Putamen (tissue), 1 donor: ENCODE measurements at places on chromosomes 2 and 18.

GRCh38 chr2:47035615-47036488 lies 119.3 kb downstream of the STPG4 start:
- DNase-seq, result no peak

DNA sequence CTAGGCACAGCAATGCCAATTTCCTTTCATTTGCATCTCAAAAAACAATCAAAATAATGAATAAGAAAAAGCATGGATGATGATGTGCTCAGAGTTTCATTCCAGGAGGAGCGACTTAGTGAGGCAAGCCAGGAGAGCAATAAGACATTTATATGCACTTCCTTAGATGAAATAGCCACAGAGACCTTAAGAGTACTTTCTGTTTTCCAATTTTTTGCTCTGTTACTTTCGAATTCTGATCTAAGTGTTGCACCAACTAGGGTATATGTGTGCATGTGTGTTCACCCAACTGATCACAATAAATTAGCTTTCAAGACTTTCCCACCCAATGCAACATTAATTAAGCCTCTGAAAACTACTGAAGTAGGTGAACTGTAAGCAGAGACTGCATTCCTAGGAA lies 709 bp downstream of the RAB27B start:
- no peak for DNase-seq

DNA sequence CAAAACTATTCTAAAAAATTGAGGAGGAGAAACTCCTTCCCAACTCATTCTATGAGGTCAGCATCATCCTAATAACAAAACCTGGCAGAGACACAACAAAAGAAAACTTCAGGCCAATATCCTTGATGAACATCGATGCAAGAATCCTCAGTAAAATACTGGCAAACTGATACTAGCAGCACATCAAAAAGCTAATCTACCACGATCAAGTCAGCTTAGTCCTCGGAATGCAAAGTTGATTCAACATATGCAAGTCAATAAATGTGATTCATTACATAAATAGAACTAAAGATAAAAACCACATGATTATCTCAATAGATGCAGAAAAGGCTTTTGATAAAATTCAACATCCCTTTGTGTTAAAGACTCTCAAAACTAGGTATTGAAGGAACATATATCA lies 63.1 kb downstream of the EHBP1 start:
- no peak for DNase-seq

GRCh38 chr2:82599021-82599420 lies 1860.1 kb downstream of the SUCLG1 start:
- DNase-seq, result no peak

DNA sequence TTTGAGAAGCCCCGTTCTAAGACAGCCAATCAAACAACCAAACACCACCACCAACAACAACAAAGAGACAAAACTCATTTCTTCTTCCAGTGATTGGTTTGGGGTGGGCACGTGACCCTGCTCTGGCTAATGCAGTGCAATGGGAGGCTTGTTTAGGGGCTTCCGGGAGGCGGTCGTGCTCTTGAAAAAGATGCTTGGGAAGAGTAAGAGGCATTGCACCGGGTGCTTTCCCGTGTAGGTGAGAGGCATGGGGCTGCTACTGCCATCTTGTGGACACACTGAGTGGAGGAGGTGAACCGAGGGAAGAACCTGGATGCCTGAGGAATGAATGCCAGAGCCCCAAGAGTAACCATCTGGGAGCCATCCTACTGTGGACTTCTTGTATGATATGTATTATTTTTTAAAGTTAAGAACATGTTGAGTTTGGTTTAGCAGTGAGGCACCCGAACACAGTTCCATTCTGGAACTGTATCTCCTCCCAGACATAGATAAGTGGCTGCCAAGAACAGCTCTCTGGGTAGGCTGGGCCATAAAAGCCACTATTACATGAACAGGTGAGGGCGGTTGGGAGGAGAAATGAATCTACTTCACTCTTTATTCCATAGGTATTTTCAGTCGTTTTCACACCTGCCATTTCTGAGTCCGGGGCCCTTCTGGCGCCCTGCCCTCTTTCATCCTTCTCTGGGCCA lies 19.1 kb upstream of the ARHGAP25 start:
- DNase-seq, result no peak

GRCh38 chr2:207950063-207950760 lies 75.1 kb downstream of the PLEKHM3 start:
- DNase-seq, result no peak

DNA sequence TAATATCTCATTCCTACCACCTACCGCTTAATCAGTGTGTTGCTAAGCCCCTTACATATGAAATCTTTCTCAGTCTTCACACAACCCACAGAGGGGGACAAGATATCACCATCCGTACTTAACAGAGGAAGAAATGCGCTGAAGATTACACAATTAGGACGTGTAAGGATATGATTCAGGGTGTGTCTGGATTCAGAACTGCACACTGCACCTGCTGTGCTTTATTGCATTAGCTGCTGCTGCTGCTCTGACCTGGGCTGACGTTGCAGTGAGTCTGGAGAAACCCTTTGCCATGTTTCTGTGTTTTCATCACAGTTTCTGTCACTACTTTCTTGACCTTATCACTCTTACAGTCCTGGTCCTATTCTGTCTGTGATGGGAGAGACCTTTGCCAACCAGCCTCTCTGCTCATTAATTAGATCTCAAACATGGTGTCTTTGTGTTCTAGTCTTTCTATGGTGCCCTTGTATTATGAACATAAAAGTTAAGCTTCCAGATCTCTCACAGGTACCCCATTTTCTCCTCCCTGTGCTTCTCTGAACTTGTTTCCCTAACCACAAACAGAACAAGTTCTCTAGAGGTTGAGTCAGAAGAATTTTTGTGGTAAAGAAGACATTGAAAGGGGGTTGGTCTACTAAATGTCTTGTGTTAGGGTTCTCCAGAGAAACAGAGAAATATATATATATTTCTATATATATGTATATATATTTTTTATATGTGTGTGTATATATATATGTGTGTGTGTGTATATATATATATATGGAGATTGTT lies 92.9 kb upstream of the CYP1B1 start:
- no peak for DNase-seq

DNA sequence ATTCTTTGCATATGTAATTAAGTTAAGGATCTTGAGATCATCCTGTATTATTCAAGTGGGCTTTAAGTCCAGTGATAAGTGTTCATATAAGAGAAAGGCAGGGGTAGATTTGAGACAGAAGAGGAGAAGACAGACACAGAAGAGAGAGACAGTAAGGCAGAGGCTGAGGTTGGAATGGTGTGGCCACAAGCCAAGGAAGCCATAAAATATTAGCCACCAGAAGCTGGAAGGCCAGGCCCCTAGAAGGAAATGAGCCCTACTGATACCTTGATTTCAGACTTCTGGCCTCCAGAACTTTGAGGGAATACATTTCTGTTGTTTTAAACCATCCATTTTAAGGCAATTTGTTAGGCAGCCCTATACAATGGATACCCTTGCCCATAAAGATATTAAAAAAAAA lies 66.9 kb upstream of the DLX2 start:
- no peak for DNase-seq

DNA sequence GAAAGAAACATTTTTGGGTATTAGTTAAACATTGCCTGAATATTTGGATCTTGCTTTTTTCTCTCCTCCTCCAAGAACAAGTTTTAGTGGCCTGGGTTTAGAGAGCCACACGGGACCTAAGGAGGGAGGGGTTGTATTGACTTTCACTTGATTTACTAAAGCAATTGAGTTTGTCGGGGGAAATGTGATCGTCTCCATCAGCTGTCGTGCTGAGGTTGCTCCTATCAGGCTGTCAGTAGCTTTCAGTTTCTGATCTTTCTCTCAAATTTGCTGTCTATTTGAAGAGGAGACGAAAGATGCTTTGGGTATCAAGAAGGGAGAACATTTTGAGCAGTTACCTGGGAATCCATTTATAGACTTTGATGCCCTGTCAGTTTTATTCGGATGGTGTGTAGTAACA lies 106.0 kb downstream of the SETBP1 start:
- DNase-seq, result no peak

GRCh38 chr2:128424406-128425171 lies 105.9 kb upstream of the HS6ST1 start:
- no peak for DNase-seq

DNA sequence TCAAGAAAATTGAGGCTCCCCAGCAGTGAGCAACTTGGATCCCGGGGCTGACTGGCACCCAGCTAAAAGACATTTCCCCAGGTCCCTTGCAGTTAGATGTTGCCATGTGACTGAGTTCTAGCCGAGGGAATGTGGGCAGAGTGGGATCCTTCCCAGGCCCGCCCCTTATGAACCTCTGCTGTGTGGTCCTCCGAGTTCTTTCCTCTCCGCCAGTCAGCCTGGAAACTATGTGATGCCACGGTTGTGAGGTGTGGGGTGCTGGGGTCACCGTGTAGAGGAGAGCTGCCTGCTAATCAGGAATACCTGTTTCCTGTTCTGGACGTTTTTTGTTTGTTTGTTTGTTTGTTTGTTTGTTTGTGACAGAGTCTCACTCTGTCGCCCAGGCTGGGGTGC lies 45.5 kb downstream of the TMEM37 start:
- DNase-seq, result no peak

DNA sequence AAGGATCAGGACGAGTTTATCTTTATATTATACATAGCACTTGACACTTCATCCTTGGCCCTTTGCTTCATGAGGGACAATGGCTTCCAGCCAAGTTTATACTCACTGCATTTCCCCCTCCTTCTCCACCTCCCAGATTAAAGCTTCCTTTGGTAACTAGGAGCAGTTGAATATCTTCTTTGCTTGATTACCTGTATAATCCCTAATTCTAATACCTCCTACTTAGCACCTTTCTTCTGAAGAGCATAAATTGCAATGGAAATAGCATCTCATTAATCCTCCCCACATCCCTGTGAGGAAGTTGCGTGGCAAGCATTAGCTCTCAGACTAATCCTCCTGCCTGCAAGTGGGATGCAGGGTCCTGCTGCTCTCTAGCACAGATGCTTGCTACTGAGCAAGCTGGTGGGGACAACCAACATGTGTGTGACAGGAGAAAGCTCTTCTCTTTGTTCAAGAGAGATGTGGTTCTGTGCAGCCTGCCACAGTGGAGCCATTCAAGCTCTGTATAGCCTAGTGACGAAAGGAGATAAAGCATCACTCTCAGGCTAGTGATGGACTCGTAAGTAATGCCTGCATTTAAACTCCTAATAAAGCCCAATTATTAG lies 19.1 kb downstream of the KLHL14 start:
- no peak for DNase-seq

GRCh38 chr18:365651-366050 lies 97.8 kb upstream of the THOC1 start:
- no peak for DNase-seq

DNA sequence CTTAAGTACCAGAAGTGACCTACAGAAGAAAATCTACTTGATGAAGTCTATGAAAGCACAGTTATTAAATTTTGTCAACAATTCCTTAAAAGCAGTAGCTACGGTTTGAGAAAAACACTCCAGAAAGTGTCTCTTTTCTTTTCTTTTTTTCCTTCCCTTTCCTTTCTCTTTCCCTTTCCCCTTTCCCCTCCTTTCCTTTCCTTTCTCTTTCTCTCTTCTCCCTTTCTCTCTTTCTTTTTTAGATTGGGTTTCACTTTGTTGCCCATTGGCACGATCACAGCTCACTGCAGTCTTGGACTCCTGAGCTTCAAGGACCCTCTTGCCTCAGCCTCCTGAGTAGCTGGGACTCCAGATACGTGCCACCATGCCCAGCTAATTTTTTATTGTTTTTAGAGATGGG lies 2.6 kb upstream of the ALMS1 start:
- DNase-seq, result no peak

GRCh38 chr2:234165421-234165820 lies 114.9 kb downstream of the SPP2 start:
- no peak for DNase-seq

DNA sequence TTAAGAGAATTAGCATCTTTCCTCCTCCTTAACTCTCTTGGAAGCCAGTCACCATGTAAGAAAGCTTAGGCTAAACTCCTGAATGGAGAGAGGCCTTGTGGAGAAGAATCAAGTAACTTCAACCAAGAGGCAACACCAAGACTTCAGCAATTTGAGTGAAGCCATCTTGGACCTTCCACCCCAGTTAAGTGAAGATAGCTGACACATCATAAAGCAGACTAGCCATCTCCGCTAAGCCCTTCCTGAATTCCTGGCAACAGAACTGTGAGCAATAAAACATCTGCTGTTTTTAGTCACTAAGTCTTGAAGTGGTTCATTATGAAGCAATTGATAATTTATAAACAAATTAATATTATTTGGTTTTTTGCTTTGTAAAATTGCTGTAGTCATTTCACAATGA lies 1.5 kb upstream of the ZNF397 start:
- no peak for DNase-seq

DNA sequence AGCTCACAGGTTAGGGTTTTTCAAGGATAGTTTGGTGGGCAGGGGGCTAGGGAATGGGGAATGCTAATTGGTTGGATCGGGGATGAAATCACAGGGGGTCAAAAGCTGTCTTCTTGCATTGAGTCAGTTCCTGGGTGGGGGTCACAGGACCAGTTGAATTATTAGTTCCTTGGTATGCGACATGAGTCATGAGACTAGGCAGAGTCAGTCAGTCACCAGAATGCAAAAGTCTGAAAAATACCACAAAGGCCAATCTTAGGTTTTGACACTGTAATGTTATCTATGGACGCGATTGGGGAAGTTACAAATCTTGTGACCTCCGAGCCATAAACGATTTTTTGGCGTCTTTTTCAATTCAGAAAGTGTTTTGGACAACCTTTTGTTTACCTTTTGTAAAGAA lies 101.2 kb downstream of the ZNF519 start:
- no peak for DNase-seq

GRCh38 chr18:13452871-13453680 lies 234.5 kb downstream of the LDLRAD4 start:
- no peak for DNase-seq

GRCh38 chr2:7530001-7530400 lies 612.8 kb downstream of the RNF144A start:
- no peak for DNase-seq

DNA sequence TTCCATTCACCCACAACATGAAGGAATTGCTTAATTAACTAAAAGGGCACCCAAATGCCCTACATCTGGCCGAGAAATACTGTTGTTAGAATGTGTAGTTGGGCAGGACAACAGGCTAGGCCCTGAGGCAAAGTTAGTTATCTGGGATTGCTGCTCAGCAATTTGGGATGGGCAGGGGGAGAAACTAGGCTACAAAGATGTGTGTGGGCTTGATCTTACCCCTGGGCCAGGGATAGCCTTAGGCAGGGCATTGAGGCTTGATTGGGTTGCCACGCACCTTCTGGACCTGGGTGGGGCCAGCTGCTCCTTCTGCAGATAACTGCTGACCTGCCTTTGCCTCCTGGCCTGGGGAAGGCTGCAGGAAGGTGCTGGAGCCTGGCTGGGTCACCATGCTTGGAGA lies 9.4 kb downstream of the IL18RAP start:
- no peak for DNase-seq

GRCh38 chr2:144307711-144308110 lies 212.2 kb downstream of the ZEB2 start:
- no peak for DNase-seq

GRCh38 chr2:208285853-208286252 lies 19.8 kb downstream of the PIKFYVE start:
- DNase-seq, result no peak

GRCh38 chr2:160039166-160039903 lies 23.1 kb downstream of the PLA2R1 start:
- DNase-seq, result no peak
